Stromal cell of bone marrow (primary cell): ENCODE measurements at places on chromosomes 5 and 9.

DNA sequence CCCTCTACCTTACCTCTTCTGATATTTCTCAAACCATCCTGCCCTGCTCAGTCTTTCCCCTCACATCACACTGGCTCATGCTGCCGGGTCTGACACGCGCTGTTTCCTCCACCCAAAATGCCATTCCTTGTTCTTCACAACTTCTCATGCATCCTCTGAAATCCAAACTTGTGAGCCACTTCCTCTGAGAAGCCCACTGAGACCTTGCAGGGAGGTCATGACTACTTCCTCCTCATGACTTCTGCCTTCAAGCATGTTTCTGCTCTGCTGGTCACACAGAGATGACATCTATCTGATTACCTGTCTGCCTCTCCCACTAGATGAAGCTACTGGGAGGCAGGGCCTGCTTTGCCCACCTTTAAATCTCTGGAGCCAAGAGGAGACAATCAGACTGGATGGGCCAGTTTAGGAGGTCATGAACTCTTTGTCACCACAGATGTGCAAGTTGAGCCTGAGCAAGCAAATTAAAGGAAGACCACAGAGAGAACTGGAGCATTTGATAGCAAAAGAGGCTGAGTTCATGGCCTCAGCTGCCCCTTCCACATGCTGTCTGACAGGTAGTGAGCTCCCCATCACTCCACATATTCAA, 119.8 kb upstream of the TBC1D2 start:
- DNase-seq, result peak; percentile 52

DNA sequence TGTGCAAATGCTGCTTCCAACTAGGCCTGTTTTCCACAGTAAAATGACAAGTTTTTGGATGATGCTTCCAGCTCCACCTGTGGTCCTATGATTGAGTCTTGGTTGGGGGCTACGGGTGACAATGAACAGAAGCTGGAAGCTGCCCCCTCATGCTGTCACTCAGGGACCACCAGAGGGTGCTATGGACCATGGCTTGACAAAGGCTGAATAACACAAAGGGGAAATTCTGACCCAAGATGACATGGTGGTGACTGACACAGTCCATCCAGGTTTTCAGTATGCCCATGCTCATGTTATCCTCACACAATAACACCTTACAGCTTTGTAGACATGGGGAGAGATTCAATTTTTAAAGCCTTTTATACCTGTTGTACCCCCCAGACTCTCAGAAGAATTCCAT, 23.9 kb upstream of the SAP30L start:
- no peak for DNase-seq

- no peak for DNase-seq
Observed at GRCh38 chr5:92459654-92460053, 1076.5 kb upstream of the ARRDC3 start.

GRCh38 chr5:171416160-171417049, 3.0 kb upstream of the FGF18 start:
- no peak for DNase-seq

- DNase-seq, result no peak
Observed at GRCh38 chr5:95533106-95533505, 21.7 kb downstream of the SKIC3 start.

GRCh38 chr9:91705386-91705785, 244.6 kb downstream of the ROR2 start:
- no peak for DNase-seq

DNA sequence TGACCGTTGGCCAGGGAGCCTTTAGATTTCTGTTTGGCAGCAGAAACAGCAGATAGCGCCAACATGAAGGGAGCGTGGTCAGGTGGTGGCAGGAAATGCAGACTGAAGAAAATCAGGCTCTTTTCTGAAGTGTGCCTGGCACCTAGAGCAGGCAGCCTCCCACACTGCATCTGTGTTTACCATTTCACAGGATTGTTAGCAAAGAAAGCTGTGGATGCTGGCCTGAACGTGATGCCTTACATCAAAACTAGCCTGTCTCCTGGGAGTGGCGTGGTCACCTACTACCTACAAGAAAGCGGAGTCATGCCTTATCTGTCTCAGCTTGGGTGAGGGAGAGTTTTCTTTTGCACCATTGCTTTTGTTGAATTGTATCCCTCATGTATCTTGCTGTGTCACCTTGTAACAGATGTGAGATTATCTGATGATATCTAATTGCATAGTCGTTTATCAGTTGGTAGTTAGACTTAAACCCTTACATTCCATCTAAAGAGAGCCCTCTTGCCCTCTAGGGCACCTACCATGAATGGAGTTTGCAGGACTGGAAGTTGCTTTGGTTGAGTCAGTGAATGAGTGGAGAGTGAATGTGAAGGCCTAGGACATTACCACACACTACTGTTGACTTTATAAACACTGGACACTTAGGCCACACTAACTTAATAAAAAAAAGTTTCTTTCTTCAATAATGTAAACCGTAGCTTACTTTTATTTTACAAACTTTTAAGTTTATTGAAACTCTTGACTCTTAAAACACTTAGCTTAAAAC, 42.8 kb downstream of the ACO1 start:
- peak; percentile 16 for DNase-seq

DNA sequence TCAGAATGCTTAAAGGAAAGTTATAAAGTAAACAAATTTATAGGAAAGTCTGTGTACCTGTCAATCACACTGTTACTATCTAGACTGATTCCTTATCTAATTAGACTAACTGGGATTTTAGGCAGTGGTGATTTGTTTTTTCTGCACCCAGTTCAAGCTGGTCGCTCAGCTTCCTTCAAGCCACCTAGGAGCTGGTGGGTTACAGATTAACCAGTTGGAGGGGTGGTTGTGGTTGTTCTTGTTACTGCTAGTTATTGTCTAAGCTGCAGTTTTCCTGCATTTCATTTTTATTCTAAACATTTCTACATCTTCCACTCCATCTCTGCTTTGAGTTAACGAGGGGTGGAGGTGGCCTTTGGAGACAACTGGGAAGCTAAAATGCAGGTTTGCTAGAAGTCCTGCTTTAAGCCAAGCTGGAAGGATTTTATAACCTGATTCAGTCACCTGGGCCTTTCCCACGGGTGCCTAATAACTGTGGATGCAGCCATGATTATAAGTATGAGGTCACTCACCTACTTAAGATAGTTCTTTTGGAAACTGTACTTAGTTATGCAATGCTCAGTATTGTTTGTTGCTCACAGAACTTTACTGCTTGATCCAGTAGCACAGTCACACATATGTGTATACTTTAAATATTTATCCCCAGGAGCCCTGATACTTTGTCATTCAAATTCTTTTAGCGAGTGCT, 303.9 kb upstream of the DAP start:
- DNase-seq, result no peak

DNA sequence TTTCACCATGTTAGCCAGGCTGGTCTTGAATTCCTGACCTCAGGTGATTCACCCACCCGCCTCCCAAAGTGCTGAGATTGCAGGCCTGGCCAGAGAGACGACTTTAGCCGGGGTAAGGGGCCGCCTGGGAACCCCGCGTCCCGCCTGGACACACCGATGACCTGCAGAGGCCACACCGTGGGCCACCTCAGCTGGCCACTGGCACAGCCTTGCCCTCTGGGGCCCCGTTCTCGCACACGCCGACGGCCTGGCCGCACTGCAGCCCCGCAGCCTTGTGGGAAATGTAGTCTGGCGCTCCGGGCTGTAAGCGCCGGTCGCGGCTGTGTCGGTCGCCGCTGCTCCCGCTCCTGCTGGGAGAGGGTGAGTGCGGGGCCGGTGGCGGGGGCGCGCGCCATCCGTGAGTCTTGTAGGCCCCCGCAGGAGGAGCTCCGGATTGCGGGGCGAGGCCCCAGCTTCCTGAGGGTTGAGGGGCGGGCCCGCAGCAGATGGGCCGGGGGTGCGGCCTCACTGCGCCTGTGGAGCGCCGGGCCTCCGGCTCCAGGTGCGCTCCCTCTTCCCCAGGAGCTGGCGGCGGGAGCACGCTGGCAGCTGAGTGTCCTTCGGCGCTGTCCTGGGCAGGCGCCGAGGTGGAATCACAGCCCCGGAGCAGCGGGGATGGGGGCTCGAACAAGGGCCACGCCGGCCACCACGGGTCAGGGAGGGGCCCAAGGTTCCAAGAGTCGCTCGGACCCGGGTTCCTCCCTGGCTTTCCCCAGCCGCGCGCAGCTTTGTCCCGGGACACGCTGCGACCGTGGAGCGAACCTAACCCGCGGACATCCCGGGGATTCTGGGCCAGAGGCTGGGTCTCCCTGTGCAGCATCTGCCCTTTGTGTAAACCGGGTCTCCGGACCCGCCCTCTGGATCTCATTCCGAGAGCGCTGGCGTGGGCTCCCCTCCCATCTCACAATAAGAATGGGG, at the start of gene ZFP2:
Gene ZFP2, plus strand, starts transcription at position 299 of the 957 bp plus-strand sequence. CDS start 35,401 bp downstream, outside the sequence.
- DNase-seq, result peak; percentile 31

- DNase-seq, result no peak
Observed at GRCh38 chr5:171409164-171410136, 10.0 kb upstream of the FGF18 start.

GRCh38 chr9:3578786-3579185, 53.0 kb upstream of the RFX3 start:
- peak; percentile 80 for DNase-seq

DNA sequence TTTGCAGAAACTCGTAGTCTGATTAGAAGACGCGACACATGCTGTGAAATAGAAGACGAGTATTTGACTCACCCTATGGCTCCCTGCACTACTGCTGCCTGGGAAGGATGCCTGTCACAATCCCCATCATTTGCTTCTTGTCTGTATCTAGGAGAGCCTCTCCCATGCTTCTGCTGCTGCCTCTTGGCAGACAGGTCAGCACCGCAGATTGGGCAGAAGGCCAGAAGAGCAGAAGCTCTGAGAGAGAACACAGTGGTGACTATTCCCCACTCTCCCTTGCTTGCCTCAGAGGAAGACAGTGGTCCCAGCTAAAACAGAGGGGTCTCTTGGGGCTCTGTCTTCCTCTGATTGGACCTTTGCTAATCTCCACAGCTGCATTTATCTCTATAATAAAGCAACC, 84.0 kb upstream of the SMIM32 start:
- DNase-seq, result no peak

GRCh38 chr5:103258957-103259704, 568 bp downstream of the MACIR start:
- peak; percentile 6 for DNase-seq

DNA sequence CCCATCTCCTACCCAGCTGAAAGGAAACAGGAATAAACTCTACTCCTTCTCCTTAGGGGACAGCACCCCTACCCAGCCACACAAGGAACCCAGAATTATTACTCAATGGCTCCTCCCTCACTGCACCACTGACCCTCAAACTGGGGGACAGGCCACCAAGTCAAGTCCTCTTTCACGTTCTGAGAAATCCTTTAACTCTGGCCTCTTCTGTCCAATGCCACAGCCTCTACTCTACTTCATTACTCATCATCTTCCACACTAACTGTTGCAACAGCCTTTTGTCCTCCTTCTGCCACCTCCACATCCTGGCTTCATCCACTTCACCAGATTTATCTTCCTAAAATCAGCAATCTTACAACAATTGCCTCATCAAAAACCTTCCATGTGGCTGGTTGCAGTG, 6.8 kb downstream of the TTC39B start:
- DNase-seq, result no peak

DNA sequence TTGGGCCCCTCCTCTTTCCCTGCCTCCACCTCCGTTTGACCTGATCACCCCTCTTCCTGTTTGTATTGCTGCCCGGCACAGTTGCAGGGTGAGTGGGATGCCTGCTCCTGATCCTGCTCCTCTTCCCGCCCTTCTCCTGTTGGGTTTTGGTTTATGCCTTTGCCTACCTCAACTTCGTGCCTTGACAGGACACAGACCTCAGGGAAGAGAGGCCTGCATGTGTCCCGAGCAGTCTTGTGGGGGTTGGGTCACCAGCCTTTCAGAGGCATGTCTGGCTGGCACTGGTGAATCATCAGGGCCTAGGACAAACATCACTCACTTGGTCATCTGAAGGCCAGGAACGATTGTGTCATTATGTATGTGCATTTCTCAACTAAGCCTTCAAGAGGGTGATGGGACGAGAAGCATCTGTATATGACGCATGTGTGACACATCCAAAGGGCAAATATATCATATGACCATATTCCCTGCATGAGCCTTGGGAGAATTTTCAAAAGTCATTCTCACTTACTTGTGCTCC, 56.9 kb downstream of the NPR3 start:
- peak; percentile 98 for DNase-seq

DNA sequence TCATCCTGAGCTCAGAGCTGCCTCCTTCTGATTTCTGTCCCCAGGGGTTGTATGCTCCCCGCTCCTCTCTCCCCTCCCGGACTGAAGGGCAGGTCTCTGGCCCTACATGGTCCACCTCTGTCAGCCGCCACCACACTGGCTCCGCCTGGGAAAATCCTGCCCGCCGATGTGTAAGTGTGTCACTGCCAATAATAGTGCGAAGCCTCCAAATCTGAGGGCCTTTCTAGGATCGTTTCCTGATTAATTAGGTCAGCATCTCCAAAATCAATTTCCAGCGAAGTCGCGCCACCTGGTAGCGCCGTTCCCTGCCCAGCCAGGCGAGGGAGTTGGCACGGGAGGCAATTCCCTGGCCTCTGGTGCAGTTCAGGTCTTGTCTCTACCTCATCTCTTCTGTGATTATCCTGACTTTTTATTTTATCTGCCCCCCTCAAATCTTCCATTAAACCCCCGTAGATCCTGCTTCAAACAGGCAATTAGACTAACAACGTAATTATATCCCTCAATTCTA, 73.5 kb downstream of the ZNF618 start:
- DNase-seq, result no peak

DNA sequence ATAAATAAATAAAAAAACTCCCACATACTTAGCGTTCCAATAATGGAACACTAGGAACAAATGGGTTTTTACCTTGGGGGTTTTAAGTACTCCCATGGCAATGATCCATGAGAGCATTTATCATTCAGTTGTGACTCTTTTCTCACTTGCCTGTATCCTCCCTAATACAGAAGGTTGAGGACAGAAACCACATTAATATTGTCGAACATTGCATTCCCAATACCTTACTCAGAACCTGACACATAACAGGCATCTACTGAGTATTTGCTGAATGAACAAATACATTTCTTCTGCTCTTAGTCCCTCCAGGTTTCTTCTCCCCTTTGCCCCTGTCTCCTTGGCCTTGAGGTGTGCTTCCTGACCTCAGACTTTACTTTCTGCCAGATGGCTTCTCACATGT, 175.9 kb downstream of the CEMIP2 start:
- no peak for DNase-seq
